ENCODE measurements at places on chromosomes 2 and 18. TPM values are rescaled to one million over a fixed set of nuclear protein-coding genes. Genes with fewer than 3 reads are reported as not detected.

DSEL gene
- total RNA-seq: 13.2 TPM

APCDD1 gene
- not detected for total RNA-seq

HOXD11 gene
- 19.2 TPM for total RNA-seq

ADAM23 gene
- total RNA-seq: 0.33 TPM

NETO1 gene
- total RNA-seq: 15.0 TPM

RBM44 gene
- total RNA-seq: 0.51 TPM

PAX8 gene
- 118 TPM for total RNA-seq

ADI1 gene
- 22.8 TPM for total RNA-seq

SP5 gene
- total RNA-seq: not detected

C2orf66 gene
- total RNA-seq: not detected

POTEJ gene
- total RNA-seq: not detected

EHBP1 gene
- total RNA-seq: 13.0 TPM

EGR4 gene
- not detected for total RNA-seq

LOXHD1 gene
- total RNA-seq: not detected

UBE2E3 gene
- 112 TPM for total RNA-seq

KLHL29 gene
- 4.9 TPM for total RNA-seq

LHCGR gene
- total RNA-seq: not detected

DSC3 gene
- 5.4 TPM for total RNA-seq

PROM2 gene
- total RNA-seq: 1.0 TPM

CRYBA2 gene
- total RNA-seq: not detected

AMER3 gene
- not detected for total RNA-seq

KCNF1 gene
- not detected for total RNA-seq

SIX3 gene
- total RNA-seq: not detected

TEKT4 gene
- total RNA-seq: not detected

TNFRSF11A gene
- 0.13 TPM for total RNA-seq

SP100 gene
- total RNA-seq: 37.9 TPM

SOWAHC gene
- total RNA-seq: 8.9 TPM

MAP3K19 gene
- total RNA-seq: not detected

KCNK3 gene
- total RNA-seq: 0.49 TPM

CFAP65 gene
- total RNA-seq: 0.13 TPM

KCNG2 gene
- not detected for total RNA-seq

All from mesangial cell (primary cell).